ENCODE measurements at places on chromosomes 16 and 17.

- no peak for DNase-seq
These were observed 3.4 kb upstream of the MEFV start for GRCh38 chr16:3259836-3260235.

DNA sequence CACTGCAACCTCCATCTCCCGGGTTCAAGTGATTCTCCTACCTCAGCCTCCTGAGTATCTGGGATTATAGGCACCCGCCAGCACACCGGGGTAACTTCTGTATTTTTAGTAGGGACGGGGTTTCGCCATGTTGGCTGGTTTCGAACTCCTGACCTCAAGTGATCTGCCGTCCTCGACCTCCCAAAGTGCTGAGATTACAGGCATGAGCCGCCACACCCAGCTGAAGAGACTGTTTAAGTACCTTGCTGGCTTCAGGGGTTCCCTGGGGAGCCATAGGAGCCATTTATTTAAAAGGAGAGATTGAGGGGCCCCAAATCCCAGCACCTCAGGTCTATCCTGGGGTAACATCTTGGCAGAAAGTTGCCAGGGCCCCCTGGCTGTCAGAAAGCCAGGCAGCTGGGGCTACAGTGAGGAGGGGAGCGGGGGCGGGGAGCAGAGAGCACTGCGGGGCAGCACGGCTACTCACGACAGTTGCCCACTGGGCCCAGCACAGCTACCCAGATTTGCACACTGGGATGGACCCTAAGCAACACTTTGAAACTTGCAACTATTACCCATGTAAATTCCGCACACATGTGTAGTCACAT is 1.6 kb downstream of the SNAI3 start:
- no peak for DNase-seq

DNA sequence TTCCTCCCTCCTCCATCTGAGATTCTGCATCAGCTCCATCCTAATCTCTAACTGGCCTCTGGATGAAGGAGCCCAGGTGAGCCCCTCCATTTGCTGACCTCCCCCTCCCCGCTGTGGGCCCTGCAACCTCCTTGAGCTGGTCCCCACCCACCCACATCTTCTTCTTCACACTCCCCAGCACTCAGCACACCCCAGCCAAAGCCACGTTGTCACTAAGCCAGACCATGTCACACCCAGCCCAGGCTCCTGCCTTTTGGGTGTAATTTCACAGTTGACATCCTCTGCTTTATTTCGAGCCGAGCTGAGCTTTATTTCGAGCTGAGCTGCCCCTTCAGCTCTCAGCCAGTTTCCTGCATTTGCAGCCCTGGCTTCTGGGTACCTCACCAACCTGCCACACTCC is 282.7 kb upstream of the TNRC6C start:
- DNase-seq: no peak

DNA sequence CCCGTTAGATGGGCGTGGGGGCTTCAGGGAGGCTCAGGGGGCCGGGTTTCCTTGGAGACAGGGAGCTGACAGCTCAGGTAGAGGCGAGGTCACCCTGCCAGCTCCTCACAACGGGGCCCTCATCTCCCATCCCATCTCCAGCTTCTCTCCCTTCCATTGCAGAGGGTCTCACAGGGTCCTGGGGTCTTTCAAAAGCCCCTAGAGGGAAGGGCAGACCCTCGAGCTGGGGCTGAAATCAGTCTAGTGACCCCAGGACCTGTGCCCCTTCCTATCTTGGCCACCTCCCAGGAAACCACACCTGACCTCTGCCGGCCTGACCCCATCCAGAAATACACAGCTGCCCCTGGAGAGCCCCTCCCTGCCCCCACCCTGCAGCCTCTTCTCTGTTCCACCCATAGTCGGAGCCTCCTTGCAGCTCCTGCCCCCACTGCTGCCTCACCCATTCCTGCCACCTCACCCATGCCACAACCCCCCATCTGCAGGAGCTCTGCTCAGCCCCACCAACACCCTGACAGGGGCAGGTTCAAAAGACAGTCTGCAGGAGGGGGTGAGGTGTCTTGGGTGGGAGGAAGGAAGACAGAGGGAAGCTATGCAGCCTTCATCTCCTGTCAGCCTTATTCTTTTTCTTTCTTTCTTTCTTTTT is 23.4 kb downstream of the PIK3R5 start:
- DNase-seq: peak; percentile 44

- no peak for DNase-seq
These were observed 416.8 kb upstream of the ASIC2 start for GRCh38 chr17:33709881-33710280.

DNA sequence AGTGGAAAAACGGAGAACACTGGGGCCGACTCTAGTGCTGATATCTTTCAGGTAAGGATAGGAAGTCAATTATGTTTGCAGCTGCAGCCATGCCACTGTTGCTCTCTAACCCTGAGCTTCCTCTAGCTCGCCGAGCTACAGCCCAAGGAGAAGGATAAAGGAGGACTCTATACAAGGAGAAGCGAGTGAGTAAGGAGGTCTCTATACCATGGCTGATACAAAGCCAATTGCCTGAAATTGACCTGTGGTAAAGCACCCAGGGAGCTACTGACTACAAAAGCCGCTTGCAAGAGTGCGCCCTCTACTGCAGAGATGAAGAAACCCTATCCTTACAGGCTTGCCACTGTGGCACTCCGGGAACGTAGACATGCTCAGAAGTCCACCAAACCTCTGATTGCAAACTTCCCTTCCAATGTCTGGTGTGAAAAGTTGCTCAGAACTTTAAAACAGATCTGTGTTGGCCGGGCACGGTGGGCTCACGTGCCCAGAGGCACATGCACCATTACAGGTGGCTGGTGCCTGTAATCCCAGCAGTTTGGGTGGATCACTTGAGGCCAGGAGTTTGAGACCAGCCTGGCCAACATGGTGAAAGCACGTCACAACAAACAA is 10.8 kb upstream of the SLC46A1 start:
- DNase-seq: peak; percentile 14

DNA sequence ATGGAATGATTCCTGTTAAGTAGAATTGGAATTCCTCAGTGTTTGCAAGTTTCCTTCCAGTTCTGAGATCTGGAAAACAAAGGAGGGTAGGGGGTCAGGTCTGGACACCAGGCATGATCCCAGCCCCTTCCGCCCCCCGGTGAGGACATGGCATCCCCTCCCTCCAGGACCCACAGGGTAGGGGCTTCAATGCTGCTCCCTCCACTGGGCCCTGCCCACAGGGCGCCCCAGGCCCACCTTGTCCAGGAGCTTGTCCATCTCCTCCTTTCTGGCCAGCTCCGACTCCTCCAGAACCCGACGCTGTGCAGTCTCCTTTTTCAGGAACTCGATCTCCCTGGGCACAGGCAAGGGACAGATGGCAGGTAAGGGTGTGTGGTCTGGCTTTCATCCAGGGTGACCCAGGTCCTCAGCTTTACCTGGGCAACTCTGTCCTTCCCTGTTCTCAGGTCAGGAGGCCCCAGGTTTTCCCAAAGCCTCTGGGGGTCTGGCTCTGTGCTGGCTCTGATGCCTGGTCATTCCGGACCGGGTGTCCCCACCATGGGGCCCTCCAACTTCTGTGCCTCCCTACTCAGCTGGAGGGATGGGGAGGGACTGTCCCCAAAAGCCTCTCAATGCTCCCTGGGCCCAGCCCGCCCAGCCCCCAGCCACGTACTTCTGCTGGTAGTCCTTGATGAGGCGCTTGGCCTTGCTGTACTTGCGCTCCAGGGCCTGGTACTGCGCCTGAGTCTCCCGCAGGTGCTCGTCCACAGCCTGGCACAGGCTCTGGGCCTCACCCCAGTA is 5.5 kb upstream of the SAMD14 start:
- no peak for DNase-seq

DNA sequence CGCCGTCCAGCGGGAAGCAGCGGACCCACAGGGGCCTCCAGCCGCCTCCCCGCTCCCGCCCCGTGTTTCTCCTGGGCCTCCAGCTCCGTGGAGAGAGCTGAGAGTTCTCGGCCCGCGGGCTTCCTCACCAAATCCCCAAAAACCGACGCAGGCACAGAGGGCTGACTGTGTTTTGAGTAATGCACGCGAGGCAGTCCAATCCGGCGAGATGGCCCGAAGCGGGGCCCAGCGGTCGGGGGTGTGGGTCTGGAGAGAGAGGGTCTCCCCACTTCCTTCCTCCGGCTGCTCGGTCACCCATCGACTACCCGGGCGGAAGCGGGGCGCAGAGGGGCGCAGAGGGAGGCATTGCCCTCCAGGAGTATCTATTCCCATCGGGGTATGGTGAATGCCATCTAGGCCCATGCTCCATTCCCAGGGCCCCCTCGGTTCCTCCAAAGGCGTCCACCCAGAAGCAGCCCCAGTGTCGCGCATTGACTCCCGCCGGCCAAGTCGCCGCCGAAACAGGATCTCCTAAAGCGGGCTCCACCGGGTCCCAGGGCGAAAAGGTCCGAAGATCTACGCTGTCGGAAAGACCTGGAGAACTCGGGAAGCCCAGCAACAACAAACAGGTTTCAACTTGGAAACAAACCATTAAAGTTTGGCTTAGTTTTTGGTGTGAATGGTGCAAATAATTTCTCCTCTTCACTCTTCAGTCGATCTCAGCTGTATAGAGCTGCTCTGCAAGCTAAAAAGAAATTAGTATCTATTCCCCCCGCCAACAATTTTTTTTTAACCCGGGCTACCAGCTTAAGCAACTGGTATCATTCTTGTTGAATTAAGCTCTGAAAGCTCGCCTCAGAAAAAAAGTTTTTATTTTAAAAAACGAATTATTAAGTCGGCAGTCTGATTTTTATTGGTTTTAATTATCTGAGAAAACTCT is 19.2 kb upstream of the HOXB13 start:
- DNase-seq: no peak

GRCh38 chr16:19458722-19459379 is 41.2 kb downstream of the TMC5 start:
- no peak for DNase-seq
